ENCODE measurements at places on chromosomes 4 and X.

DNA sequence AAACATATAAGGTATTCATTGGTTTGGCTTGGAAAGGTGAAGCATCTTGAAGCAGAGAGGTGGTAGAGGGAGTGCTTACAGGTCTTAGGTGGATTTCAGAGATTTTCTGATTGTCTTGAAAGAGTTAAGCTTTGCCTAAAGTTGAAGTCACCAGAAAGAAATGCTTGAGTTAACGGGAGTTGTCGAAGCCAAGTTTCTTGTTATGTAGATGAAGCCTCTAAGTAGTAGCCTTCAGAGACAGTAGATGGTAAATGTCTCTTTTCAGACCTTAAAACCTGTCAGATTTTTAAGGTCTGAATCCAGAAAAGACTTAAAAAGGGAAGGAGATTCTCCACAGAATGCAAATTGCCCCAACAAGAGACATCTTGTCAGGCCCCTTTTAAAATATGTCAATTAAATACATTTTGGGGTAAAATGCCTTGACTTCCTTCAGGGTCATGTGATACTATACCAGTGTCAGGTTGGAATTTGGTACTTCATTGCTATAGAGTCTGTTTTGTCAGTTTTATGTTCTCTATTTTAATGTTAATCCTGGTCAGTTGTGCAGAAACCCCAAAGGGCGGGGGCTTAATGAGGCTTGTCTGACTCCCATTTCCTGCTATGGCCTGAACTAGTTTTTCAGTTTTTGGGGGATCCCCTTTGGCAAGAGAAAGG, 81.0 kb downstream of the PCDH18 start:
- DNase-seq, result no peak

GRCh38 chrX:135434258-135435138, 12.8 kb downstream of the SMIM10L2A start:
- no peak for DNase-seq

GRCh38 chrX:72367516-72367915, 61.8 kb upstream of the CITED1 start:
- DNase-seq, result no peak

- no peak for DNase-seq
These were observed 76.2 kb upstream of the CD99 start for GRCh38 chrX:2614911-2615310.

DNA sequence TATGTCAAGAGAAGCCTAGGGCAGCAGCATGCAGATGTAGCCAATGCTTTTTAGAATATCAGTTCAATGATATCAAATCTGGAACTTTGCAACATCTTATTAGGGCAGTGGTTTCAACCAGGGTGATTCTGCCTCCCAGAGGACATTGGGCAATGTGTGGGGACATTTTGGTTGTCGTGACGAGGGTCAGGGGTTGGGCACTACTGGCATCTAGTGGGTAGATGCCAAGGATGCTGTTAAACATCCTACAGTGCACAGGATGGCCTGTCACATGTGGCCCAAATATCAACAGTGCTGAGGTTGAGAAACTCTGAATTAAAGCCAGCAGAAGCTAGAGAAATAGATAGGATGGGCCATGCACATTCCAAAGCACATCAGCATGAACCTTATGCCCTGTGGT, 152.3 kb downstream of the AMELX start:
- DNase-seq, result no peak

- DNase-seq, result no peak
These were observed 14.4 kb upstream of the PGRMC2 start for GRCh38 chr4:128301979-128302378.

DNA sequence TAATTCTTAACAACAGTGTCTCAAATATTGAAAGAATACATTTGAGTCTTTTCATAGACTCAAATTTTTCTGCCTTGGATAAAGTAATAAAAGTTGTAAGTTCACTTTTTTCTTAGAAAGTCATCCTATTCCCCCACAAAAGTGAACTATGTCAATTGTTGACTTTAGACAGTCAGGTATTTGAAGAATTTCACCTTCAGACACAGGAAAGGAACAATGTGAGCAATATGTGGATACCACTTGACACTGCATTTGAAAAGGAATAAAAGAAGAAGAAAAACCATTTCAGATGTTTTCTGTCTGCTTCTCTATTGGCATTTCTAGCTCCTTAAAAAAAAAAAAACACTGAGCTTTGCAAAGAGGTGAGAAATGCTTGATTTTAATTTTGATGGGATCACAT, 1389.0 kb upstream of the IGFBP7 start:
- DNase-seq, result no peak

DNA sequence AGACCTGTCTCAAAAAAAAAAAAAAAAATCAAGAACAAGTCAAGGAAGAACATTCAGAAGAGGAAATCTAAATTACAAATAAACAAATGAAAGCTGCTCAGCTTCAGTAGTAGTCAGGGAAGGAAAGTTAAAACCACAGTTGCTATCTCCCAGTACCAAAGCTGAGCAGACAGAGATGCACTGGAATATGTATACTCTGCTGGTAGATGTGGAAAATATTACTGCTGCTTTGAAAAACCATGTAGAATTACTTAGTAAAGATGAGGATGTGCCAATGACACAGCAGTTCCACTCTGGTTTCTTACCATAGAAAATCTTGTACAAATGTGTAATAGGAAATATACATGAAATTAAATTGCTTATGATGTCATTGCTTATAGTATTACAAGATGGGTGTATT, 25.1 kb upstream of the PRKX start:
- DNase-seq, result no peak

- no peak for DNase-seq
These were observed 39.4 kb downstream of the ANTXR2 start for GRCh38 chr4:80033581-80033980.

- DNase-seq, result no peak
These were observed 27.8 kb downstream of the PAPSS1 start for GRCh38 chr4:107692202-107692601.

DNA sequence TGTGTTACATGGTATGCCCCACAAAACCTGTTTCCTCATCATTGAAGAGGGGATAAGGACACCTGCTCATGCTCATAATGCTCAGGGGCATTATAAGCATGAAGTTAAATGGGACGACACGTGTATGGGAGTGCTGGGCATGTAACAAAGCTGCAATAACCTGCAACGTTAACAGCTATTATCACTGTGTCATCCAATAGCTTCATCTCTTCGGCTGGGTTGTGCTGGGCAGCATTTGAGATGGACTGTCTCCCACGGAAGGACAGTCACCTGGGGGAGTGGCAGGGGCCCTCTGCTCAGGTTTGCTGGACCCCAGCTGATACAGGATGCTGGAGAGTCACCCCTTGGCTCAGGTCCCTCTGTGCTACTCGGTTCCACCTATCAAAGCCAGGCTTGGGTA, 94.5 kb downstream of the NSUN7 start:
- DNase-seq, result no peak

Data from activated CD8-positive, alpha-beta memory T cell treated with anti-CD3 and anti-CD28 coated beads for 1 hour (primary cell).